Hair follicle dermal papilla cell (primary cell): ENCODE measurements at places on chromosomes 4 and X. TPM values are rescaled to one million over a fixed set of nuclear protein-coding genes. Genes with fewer than 3 reads are reported as not detected.

ARHGAP36 gene
- not detected in 2 replicates for total RNA-seq

TECRL gene
- not detected in 2 replicates for total RNA-seq

SSX7 gene
- not detected in 2 replicates for total RNA-seq

PNMA5 gene
- not detected in 2 replicates for total RNA-seq

ZNF157 gene
- 0.12 TPM in 1 of 2 replicates, not detected in the other for total RNA-seq

CHRDL1 gene
- 0.49 and 1.6 TPM in 2 replicates for total RNA-seq

VCX gene
- not detected in 2 replicates for total RNA-seq

LPAR4 gene
- 2.4 and 4.7 TPM in 2 replicates for total RNA-seq

BMPR1B gene
- total RNA-seq: 0.32 and 0.73 TPM in 2 replicates

TNIP3 gene
- 1.6 and 2.8 TPM in 2 replicates for total RNA-seq
